ENCODE measurements at places on chromosomes 1 and 21.

GRCh38 chr1:66244429-66244828, 289.5 kb upstream of the SGIP1 start:
- DNase-seq: no peak

- no peak for DNase-seq
Measured at GRCh38 chr1:156495401-156496140, 5.0 kb downstream of the MEF2D start.

DNA sequence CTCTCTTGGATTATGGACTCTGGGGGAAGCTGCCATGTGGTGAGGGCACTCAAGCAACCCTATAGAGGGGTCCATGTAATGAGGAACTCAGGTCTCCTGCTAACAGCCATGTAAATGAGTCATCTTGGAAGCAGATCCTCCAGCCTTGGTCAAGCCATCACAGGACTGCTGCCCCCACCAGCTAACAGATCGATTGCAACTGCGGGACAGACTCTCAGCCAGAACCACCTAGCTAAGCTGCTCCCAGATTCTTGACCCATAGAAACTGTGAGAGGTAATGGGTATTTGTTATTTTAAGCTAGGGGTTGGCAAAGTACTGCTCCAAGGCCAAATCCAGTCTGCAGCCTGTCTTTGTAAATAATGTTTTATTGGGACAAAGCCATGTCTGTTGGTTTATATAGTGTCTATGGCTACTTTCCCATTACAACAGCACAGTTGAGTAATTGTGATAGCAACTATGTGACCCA, 27.6 kb upstream of the MAP3K7CL start:
- DNase-seq: no peak

GRCh38 chr21:23524685-23525084, 2082.6 kb downstream of the MRPL39 start:
- DNase-seq: no peak

DNA sequence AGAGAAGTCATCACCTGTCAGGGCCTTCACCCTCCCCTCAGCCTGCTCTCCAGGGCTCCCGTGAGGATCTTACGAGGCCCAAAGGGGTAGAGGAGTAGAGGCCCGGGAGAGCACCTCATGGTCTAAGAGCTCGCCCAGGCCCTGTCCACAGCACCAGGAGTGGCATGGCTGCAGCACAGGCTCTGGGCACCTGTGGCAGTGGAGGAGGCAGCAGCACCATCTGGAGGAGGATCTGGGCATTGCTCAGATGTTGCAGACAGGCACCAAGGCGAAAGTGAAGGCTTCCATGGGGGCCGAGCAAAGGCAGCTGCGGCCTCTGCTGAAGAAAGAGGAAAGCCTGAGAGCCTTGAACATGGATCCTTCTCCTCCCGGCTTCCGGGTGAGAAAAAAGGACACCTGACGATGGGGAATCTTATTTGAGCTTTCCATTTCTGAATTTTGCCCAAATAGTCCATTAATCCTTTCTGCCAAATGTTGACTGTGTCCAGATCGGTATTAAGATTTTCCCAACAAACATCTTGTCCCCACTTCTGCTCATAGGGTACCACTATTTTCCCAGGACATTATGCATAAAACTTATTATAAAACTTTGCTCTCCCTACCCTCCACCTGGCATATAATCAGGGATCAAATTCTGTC, 604.7 kb downstream of the PTPRC start:
- DNase-seq: peak; percentile 30

Measured in kidney capillary endothelial cell (primary cell).